ENCODE measurements at places on chromosomes 2 and 18.

GRCh38 chr2:127581050-127581345, 45.5 kb downstream of the MYO7B start:
- DNase-seq = no peak

DNA sequence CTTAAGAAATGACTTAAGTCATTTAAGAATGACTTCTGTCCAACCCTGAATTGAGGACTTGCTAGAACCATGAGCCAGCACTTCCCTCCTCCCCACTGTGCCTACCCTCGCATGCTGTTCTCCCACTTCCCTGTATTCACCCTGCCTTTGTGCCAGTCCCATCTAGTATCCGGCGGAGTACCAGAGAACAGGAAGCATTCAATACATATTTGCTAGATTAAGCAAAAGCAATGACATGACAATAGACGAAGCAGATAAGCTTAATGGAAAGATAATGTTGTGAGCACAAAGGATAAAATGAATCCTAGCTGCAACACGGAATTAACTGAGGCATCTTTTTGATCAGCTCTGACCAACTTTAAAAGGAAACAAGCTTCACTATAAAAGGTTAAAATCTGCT, 328.5 kb downstream of the TDRD15 start:
- DNase-seq = no peak

DNA sequence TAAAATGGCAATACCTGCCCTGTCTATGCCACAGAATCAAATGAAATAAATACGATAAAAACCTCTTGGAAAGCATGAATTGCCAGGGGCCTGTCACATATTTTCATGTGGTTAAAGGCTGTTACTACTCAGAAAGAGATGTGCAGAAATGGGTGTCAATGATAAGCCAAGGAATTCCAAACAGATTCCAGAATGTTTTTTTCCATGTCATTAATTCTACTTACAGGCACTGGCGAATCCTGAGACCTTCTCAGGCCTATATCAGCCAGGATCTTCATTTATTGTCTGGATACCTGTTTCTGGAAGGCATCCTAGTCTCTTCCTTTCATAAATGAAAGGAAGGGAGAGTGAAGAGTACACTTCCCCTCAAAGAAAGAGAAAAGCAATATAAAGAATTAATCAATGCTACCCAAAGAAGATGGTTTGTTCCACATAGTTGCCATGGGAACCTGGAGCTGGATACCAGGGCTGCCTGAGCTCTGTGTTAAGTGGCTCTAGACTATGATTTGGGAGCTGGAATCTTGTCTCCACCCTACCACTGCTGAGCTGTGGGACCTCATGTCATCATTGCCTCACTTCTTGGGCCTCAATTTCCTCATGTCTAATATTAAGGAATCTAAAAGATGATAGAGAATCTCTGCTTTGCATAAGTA, 335.1 kb upstream of the SKOR2 start:
- no peak for DNase-seq

- no peak for DNase-seq
Measured at GRCh38 chr2:143674051-143674450, 544.8 kb downstream of the ARHGAP15 start.

- no peak for DNase-seq
Measured at GRCh38 chr2:182581196-182581935, 134.7 kb upstream of the DNAJC10 start.

GRCh38 chr2:85278361-85278760, 49.4 kb downstream of the TGOLN2 start:
- no peak for DNase-seq

- DNase-seq = no peak
Measured at GRCh38 chr2:219252570-219252899, 508 bp upstream of the TUBA4B start.

- no peak for DNase-seq
Measured at GRCh38 chr2:37625796-37626571, 45.5 kb downstream of the CDC42EP3 start.

DNA sequence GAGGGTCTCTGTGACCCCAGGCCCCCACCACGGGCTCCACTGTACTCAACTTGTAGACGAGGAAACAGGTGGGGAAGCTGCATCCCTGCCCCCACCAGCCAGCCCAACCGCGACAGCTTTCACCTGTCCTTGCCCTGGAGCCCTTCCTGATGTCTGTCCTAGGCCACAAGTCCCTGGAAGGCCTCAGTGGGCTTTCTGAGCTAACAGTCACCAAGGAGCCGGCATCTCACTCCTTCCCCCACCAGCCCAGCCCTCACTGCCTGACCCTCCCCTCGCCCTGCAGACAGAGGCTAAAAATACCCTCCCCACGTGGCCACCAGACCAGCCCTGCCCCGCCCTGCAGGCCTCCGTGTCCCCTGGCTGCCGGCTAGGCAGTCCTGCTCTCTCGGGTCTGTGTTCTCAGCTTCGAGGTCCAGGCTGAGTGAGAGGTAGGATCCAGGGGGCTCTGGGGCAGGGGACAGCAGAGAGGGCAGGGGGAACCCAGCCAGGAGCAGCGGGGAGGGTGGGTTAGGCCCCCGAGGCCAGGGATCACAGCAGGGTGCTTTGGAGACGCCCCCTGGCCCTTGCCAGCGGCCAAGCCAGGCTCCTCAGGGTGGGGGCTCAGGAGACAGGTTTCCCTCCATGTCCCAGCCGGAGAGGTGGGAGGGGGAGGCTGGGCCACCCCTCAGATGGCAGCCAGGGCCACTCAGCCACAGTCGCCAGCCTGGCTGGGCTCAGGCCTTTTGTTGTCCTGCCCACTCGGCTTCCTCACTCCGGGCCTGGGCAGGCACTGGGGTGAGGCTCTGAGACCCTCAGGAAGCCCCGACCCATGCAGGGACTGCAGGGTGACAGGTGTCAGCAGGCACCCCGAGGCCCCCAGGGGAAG, at the start of gene KLHL30:
KLHL30 (plus strand) TSS at position 338 of the 865 bp plus-strand sequence. CDS start 2,087 bp downstream, outside the sequence.
- no peak for DNase-seq

- DNase-seq = no peak
Measured at GRCh38 chr18:25136416-25137196, 215.4 kb downstream of the ZNF521 start.

DNA sequence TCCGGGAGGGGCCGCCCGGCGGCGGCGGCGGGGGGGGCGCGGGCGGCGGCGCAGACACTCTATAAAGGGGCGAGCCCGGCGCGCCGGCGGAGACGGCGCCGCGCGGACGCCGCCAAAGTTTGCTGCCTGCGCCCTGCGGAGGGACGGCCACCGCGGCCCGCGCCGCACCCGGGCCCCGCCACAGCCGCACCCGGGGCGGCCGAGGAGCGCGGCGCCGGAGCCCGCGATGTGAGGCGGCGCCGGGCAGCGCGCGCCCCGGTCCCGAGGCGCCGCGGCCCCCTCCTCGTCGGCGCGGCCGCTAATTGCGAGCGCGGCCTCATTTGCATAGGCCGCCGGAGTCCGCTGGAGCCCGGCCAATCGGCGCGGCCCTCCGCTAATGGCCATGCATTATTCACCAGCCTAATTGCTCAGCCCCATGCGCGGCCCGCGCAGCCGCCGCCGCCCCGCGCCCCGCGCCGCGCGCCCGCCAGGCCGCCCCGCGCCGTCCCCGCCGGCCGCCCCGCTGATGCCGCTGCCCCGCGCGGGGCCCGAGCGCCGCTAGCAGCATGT, at the start of gene SALL3:
SALL3 (plus strand) TSS at position 89 of the 549 bp plus-strand sequence; CDS start at position 546, 457 bp downstream.
- DNase-seq = no peak

DNA sequence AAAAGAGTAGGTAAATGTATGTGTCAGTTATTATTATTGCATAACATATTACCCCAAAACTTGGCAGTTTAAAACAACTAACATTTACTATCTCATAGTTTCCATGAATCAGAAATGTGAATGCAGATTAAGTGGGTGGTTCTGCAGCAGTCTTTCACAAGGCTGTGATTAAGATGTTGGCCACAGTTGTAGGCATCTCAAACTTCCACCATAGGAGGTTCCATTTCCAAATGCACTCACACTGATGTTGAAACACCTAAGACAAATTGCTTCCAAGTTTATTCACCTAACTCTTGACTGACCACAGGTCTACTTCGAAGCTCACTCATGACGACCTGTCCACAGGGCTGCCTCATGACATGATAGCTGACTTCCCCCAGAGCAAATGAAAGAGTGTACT, 360.8 kb downstream of the GRB14 start:
- DNase-seq = no peak

- no peak for DNase-seq
Measured at GRCh38 chr2:11370377-11371091, 26.1 kb upstream of the ROCK2 start.

- no peak for DNase-seq
Measured at GRCh38 chr2:121446647-121447241, 83.9 kb upstream of the RNU4ATAC start.

- no peak for DNase-seq
Measured at GRCh38 chr2:151673016-151673415, 61.3 kb downstream of the NEB start.

GRCh38 chr2:167279810-167280209, 391.5 kb downstream of the XIRP2 start:
- DNase-seq = no peak

DNA sequence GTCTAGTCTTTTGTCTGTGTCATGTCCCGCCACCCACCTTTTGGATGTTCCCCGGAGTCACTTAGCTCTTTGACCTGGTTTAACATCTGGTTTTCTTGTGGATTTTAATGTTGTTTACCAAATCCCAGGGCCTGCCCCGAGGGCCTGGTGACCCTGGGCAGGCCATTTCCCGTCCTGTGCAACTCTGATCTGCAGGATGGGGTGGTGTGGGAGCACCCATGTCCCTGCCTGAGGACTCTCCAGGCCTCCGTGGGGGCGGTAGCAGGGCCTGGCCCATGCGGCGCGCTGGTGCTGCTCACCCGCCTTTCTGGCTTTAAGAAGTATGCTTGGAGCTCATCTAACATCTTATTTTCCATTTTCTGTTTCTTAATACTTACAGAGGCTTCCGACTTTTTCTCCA, 10.7 kb downstream of the RAMP1 start:
- no peak for DNase-seq

- DNase-seq = no peak
Measured at GRCh38 chr2:191463790-191464189, 214.1 kb upstream of the NABP1 start.

- no peak for DNase-seq
Measured at GRCh38 chr2:143988082-143988481, 531.8 kb downstream of the ZEB2 start.

DNA sequence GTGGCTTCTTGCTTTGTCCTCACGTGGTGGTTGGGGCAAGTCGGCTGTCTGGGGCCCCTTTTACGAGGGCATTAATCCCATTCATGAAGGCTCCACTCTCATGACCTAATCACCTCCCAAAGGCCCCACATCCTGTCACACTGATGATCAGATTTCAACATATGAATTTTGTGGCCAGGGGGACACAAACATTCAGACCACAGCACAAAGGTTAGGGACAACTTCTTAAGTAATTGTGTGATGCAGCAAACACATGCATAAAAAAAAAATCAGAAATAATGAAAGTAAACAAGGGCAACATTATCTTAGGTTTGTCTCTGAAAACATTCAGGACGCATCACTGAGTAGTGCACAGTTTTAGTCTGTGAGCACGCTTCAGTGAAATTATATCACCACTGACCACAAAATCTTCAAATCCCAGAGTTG, 54.2 kb upstream of the FRZB start:
- no peak for DNase-seq

DNA sequence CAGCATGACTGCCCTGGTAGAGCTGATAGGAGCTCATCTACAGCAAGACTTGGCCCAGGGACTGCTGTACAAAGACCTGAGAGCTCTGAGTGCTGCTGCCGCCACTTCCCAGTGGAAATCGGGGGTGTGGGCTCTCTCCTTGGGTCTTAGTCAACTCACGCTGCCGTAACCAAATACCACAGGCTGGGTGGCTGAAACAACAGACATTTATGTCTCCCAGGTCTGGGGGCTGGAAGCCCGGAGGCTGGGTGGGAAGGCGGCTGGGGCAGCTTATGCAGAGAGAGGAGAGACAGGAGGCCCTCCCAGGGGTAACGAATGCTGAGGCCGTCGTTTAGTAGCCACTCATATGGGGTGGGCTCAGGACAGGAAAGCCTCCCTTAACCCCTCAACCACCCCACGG, 15.4 kb upstream of the MAL start:
- DNase-seq = no peak

GRCh38 chr18:24818441-24818840, 358.0 kb downstream of the HRH4 start:
- DNase-seq = no peak

DNA sequence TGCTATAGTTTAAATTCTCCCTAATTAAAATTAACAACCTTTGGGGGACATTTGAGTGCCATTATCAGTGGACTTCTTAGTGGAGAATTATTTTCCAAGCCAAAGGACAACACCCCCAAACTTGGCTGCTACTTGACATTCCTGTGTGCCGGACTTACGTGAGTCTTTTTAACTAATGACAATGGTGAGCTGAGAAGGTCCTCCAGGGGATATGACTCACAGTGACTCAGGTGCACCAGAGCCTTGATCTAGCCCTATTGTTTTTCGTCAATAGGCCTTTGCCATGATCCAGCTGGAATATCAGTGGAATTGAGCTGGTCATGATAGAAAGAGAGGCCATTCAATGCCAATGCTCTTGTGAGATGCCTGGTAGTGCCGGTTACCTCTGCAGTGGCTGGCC, 118.1 kb upstream of the CXCR4 start:
- DNase-seq = no peak

DNA sequence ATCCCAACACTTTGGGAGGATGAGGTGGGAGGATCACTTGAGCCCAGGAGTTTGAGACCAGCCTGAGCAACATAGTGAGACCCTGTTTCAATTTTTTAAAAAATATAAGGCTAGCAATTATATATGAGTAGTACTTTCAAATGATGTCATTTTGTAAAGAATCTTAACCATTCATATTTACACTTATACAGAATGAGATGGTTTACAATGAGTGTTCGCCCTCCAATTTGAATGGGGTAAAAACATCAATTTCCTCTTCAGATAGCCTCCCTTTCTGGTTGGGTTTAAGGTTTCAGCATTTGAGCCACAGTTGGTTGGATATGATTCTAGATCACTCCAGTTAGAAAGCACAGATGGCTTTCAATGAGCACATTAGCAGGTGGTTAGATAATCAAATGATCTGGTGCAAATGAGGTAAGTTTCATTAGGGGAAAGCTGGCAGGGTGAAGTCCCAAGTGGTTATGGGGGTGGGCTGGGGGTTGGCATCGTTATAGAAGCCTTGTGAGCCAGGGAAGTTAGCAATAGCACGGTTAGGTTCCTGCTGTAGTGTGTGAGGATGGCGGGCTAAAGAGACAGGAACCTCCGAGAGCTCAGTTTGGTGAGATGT, 63.9 kb downstream of the TRPM8 start:
- no peak for DNase-seq

GRCh38 chr2:218782528-218782844, 539 bp downstream of the CYP27A1 start:
- no peak for DNase-seq

DNA sequence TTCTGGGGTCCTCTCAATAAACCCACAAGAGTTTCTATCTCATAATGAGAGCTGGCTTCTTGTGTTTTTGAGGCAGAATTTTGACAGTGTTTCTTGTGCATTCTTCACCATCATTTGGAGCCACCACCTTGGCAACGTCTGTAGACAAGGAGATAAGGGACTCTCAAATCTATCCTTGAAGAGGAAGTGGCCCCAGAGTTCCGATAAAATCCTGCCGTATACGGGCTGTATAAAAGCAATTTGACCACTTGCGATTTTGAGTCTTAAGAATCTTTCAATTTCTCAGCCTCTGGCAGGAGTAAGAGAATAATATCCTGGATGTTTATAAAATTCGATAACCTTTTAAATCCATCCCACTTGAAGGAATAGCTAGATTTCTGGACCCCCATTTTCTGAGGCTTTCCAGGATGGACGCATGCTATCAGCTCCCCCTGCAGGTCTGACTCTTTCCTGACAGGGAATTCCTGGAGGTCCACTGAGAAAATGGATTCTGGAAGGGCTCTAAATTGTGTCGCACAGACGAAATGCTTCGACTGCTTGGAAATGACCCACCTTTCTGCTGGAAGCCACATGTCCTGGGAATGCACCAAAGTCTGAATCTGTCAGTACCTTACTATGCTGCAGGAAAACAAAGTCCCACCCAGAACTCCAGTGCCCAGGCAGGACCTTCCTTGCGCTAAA, 54.1 kb downstream of the E2F6 start:
- no peak for DNase-seq

Measured in stimulated activated CD8-positive, alpha-beta memory T cell treated with anti-CD3 and anti-CD28 coated beads, Interleukin-4, amount 100 ng/mL, for 1 hour (primary cell).